ENCODE measurements at places on chromosomes 3 and 15.

DNA sequence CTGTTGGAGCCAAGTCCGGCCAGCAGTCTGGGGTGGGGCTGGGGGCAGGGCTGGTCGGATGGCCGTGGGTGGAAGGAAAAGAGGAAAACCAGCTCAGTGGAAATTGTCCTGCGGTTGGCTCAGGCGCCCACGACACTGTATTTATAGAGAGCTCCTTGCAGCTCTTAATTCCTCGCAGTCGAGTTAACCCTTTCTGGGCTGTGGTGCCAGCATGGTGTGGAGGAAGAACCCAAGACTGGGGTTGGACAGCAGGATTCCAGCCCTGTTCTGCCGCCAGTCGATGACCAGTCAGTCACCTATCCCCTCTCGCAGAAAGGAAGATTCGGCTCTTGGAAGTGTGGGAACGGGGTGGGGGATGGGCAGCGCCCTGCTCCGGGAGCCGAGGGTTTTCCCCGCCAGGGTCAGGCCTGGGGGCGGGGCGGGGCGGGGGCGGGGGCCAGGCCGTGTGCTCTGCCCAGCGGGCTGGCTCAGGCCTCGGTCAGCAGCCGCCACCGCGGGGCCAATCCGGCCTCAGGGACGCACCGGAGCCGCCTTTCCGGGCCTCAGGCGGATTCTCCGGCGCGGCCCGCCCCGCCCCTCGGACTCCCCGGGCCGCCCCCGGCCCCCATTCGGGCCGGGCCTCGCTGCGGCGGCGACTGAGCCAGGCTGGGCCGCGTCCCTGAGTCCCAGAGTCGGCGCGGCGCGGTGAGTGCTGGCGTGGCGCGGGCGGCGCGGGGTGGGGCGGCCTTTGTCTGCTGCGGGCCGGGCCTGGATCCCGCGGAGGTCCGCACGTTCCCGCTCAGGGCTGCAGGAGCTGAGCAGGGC is at the start of gene CD276:
CD276 (plus strand) TSS at position 607 of the 804 bp plus-strand sequence. CDS start 15,257 bp downstream, outside the sequence.
- no peak for DNase-seq

GRCh38 chr15:75565062-75565970 is 13.8 kb downstream of the PTPN9 start:
- DNase-seq = no peak

- DNase-seq = no peak
Measured at GRCh38 chr3:71436337-71436736, 147.2 kb downstream of the FOXP1 start.

DNA sequence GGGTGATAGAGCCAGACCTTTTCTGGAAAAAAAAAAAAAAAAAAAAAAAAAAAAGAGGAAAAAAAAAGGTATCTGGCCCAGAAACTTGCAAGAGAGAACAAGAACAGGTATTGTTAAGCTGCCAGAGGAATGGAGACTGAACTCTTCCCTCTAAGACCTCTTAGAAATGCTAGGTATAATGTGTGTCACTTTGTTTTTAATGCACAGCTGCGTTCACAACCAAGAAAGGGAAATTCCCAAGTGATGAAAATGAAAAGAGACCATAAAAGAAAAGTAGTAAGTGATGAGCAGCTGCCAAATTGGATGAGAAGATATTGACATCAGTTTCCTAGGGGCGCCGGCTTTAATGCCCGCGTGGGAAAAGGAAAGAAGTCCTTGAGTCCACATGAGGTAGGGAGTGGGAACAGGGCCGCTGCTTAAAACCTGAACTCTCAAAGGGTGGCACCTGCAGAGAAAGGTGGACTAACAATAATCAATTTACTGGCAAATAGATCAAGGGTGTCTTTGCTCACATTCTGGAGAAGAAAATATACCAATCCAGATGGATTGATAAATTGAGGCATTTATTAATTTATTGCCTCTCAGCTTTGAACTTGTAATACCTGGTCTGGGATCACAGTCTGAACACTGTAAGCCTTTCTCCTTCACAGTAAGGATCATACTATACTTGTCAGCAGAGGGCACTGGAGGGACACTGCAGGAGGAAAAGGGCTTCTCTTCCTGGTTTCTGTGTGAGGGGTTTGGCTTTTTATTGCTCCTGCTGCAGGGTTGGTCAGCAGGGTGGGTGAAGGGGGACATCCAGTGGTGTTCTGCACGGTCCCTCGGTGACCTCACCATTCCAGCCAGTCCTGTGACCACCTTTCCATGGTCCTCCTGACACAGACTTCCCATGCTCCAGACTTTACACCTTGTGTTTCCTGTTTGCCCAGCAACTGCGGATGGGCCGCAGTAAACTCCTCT is 131.6 kb downstream of the AQP9 start:
- DNase-seq = no peak

DNA sequence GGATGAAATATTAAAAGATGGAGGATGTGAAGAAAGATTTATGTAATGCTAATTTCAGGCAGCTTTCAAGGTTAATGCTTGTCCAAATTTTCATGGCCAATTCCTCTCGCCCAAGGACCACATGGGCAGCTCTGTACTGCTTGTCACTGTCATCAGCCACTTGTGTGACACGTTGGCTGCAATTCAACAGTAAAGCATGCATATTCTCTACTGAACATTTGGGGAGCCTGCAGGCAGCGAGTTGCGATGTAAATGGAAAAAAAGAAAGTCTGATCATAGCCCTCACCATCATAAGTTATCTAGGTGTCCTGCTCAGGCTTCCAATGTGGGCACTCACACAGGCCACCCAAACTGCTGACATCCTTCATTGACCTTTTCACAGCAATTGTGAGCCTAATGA is 1026.8 kb upstream of the NR2F2 start:
- DNase-seq = no peak

GRCh38 chr3:30655187-30655812 is 48.9 kb downstream of the TGFBR2 start:
- DNase-seq = no peak

- no peak for DNase-seq
Measured at GRCh38 chr3:127073941-127074820, 91.3 kb downstream of the PLXNA1 start.

- no peak for DNase-seq
Measured at GRCh38 chr3:172982736-172983364, 158.2 kb downstream of the SPATA16 start.

GRCh38 chr3:160312014-160312624 is 86.9 kb downstream of the C3orf80 start:
- no peak for DNase-seq

GRCh38 chr15:67883234-67883773 is 43.5 kb upstream of the RNU6-1 start:
- DNase-seq = no peak

DNA sequence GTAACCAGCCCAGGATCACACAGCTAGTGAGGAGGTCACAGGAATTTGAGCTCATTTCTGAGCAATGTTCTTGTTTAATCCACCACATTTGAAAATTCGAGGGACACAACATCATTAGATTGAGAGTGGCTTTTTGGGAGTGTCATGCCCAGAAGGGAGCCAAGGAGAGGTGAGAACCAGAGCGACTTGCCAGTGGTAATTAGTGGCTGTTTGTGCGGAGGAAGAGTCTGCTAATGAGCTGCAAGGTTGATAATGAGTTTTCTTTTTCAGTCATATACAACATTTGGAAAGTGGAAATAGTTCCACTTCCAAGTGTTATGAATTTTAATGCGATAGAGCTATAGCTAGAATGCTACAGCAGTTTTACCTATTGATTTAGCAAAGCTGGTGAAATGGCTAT is 19.7 kb downstream of the GABRA5 start:
- DNase-seq = no peak

GRCh38 chr3:117964814-117965213 is 1069.8 kb downstream of the IGSF11 start:
- no peak for DNase-seq

DNA sequence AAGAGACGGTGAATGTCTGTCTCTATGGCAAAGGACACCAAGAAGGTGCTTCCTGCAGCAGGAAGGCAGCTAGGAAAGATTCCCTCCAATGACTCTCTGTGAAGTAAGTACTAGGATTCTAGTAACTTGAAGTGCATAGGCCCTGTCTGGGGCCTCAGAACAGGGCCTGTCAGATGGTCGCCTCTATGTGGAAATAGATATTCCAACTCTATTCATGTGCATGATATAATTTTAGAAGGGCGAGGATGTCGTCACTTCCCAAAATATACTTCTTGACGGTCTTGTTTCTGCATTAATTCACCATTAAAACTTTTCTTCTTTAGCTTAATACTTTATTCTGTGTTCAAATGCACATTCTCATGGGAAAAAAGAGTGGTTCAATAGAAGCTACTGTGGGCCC is 167.0 kb downstream of the TLE3 start:
- DNase-seq = no peak

GRCh38 chr15:58369261-58369701 is 62.5 kb upstream of the LIPC start:
- DNase-seq = no peak

- no peak for DNase-seq
Measured at GRCh38 chr15:34782901-34783300, 12.4 kb downstream of the ACTC1 start.

GRCh38 chr15:100559330-100559729 is 30.6 kb upstream of the CERS3 start:
- DNase-seq = no peak

GRCh38 chr15:36438499-36438898 is 140.9 kb upstream of the CDIN1 start:
- no peak for DNase-seq

DNA sequence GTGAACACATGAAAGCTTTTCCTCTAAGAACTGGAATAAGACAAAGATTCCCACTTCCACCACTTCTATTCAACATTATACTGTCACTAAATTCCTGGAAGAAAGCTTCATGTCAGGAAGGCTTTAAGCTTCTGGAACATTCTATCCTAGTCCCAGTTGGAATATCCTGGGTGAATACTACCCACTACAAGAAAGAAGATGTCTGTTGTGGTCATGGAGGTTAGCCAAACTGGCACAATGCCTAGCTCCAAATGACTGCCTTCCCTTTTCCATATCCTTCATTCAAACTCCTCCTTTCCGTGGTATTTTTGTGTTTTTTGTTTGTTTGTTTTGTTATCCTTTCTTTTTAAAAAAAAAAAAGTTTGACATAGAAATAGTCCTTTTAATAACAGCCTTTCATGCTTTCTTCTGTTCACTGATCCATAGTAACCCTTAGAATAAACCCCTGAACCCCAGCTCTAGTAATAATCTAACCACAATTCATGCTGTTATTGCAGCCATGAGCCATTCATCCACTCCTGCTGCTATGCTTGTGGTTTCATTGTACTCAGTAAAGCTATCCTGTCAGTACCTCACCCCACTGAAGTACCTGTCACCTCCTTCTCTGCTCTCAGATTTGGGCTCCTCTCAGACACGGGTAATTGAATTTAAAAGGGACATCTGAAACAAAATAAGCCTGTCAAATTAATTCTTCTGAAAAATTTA is 447.5 kb downstream of the IGSF11 start:
- no peak for DNase-seq

- no peak for DNase-seq
Measured at GRCh38 chr3:159829539-159830227, 159.0 kb upstream of the IL12A start.

DNA sequence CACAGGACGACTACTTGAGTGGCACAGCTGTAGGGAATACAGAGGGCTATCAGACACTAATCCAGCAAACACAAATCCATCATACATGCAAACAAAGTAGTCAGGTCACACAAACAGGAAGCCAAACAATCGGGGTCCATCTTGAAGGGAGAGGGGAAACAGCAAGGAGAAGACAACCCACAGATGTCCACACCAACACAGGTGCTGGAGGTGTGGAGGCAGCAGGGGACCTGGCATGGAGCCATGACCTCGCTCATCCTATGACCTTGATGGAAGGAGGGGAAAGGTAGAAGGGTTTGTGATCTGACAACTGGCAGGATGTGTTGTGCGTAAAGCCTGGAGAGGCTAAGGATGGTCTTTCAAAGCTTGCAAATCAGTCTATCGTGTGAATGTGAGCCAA is 39.9 kb upstream of the SKOR1 start:
- no peak for DNase-seq

All from stimulated activated CD8-positive, alpha-beta memory T cell treated with anti-CD3 and anti-CD28 coated beads, Interleukin-15, amount 100 ng/mL, for 24 hours (primary cell).